ENCODE measurements at places on chromosomes 4 and X.

DNA sequence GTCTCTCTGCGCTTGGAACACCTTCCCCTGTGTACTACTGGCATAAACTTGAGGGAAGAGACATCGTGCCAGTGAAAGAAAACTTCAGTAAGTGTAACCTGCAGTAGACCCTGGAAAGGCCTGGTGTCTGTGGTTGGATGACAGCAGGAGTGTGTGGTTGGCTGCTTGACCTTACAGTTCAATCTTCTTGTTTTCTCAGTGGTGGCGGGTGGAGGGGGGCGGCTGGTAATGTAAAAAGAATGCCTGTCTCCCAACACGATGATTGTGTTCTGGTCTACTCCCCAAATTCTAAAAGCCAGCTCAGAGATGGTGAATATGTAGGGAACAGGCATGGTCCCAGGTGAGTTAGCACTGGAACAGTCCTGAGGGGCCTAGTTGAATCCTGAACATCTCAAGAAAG lies 18.6 kb downstream of the PSMD10 start:
- DNase-seq, result no peak

DNA sequence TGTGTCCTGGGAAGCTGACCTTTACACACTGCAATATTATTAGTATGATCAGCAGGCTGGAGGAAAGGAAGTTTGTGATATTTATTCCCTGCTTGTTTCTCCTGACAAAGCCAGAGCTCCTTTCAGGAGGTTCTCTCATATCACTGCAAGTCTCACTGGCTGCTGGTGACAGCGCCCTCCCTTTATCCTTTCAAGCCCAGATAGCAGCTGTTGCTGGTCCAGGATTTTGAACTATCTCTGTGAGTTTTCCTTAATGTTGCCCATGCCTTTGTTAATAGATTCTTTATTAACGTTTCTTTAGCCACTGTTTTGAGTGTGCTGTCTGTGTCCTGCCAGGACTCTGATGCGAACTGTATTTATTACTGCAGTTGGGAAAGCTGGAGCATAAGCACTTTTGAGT lies 518.7 kb downstream of the C4orf33 start:
- no peak for DNase-seq

DNA sequence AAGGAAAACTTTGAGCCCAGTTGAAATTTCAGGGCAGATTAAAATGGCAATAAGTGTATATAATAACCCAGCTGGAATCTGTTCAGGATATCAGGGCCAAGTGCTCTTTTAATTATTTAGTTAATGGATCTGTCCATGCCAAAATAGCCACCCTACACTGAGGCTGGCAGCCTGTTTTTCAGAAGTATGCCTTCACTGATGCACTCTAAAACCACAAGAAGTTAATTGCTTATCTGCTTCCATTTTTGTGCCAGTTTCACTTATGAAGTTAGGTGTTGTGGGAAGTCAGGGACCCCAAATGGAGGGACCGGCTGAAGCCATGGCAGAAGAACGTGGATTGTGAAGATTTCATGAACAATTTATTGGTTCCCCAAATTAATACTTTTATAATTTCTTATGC lies 960.3 kb downstream of the C4orf33 start:
- DNase-seq, result no peak

GRCh38 chr4:11507920-11508319 lies 79.2 kb upstream of the HS3ST1 start:
- DNase-seq, result no peak

DNA sequence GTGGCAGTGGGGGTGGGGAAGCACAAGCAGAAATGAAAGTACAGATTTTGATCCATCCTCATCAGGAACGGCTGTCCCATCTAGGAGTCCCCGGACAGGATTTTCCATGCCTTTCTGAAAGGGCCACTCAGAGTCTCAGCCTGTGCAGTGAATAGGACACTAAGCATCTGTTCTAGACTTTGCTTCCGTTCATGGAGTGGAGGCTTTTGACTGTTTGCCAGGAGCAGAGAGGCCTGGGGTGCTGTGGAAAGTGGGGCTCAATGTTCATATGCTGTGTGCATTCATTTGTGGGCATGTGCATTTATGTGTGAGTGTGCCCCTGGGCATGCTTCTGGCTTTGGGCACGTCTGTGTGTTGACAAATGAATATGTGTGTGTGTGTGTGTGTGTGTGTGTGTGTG lies 25.6 kb upstream of the MAMLD1 start:
- no peak for DNase-seq

DNA sequence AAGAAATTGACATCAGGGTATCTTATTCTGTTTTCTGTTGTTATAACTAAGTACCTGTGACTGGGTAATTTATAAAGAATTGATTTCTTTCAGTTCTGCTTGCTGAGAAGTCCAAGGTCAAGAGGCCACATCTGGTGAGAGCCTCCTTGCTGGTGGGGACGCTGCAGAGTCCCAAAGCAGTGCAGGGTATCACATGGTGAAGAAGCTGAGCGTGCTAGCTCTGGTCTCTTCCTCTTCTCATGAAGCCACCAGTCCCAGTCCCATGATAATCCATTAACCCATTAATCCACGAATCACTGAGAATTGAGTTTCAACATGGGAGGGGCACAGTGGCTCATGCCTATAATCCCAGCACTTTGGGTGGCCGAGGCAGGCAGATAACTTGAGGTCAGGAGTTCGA lies 18.0 kb downstream of the RBMX start:
- no peak for DNase-seq

GRCh38 chr4:186036976-186037581 lies 31.9 kb upstream of the TLR3 start:
- DNase-seq, result no peak

DNA sequence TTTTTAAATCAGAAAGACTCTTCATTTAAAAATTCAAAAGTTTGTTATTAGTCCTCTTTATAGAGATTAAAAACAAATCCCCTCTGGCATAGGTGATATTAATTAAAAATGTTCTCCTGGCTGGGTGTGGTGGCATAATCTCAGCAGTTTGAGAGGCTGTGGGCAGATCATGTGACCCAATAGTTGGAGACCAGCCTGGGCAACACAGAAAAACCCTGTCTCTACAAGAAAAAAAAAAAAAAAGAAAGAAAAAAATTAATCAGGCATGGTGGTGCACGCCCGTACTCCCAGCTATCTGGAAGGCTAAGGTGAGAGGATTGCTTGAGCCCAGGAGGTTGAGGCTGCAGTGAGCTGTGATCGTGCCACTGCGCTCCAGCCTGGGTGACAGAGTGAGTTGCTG lies 38.9 kb downstream of the RASGEF1B start:
- no peak for DNase-seq

DNA sequence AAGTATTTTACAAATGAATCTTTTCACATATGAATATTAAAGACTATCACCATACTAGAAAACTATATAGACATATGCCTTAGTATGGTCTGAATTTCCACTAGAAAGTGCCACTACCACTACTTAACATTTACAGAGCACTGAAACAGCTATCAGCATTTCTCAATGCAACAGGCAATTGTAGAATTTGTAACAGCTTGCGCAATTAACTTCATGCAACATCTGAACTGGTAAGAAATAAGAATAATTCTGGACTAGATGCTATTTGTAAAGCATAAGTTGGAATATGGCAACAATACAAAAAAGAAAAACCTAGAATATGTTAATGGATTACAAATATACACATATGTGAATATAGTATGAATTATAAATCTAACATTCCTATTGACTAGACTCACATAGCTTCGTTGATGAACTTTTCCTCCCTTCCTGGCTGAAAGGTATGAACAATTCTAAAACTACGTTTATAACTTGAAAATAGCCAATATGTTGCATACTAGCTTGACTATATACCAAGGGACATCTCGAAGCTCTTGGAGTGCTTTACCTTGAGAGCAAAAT lies 82.0 kb downstream of the ATP8A1 start:
- DNase-seq, result no peak

GRCh38 chrX:53239474-53239873 lies 14.5 kb upstream of the KDM5C start:
- DNase-seq, result no peak

GRCh38 chr4:91147067-91147466 lies 1019.9 kb downstream of the CCSER1 start:
- DNase-seq, result no peak

DNA sequence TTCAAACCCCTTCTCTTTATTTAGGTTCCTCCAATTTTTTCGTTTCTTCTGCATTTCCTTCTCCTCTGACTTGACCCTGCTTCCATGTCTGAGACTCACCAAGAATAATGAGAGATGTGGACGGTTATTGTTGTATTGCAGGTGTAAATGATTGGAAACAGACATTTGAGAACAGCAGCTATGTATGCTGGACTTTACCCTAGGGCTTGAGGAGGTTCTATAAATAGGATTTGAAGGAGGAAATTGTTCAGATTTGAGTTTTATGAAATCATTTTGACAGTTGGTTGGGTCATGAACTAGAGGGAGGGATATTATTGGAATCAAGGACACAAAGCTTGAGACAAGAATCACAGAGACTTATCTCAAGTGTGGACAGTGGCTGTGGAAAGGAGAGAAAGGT lies 614.6 kb upstream of the CPEB2 start:
- DNase-seq, result no peak

DNA sequence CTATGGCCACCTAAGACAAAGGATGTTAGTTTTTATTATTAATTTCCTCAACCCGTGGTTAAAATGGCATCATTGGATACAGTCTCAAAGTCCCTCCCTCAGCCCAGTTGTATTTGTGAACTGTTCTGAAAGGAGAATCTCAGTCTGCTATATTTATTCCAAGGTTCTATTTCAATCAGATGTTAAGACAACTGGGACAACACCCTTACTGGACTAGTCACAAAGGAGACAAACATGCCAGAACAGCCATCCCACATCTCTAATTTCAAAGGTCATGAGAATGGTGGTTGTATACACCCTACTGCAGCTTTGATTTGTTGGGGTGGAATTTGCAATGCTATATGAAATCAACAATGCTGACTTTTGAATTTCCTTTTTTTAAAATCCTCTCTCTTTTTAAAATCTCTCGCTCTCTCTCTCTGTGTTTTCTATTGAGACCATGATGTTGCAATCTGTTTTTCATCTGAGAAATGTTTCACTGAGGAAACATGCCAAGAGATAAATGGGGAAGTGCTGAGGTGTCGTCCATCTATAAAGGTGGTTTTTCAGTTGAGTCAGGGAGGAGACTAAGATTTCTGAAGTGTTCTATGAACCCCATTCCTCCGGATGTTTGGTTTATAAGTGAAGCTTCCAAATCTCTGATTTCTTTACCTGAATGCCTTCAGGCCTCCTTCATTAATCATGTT lies 201.5 kb upstream of the GATB start:
- no peak for DNase-seq

GRCh38 chr4:99624141-99624719 lies 33.4 kb downstream of the C4orf54 start:
- DNase-seq, result no peak

DNA sequence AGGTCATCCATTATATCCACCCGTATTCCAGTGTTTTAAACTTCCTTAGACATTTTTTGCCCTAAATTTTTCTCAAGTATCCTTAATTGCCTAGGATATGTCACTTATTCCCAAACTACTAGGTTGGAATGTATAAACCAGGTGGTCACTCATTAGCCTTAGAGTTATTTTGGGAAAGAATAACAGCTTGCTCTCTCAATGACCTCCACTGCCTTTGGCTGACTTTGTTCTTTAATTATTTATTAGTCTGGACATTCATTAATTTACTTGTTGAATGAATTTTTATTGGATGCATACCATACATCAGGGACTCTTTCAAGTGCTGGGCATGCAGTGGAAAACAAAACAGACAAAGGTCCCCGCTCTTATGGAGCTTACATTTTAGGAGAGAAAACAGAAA lies 609.3 kb upstream of the IGFBP7 start:
- DNase-seq, result no peak

DNA sequence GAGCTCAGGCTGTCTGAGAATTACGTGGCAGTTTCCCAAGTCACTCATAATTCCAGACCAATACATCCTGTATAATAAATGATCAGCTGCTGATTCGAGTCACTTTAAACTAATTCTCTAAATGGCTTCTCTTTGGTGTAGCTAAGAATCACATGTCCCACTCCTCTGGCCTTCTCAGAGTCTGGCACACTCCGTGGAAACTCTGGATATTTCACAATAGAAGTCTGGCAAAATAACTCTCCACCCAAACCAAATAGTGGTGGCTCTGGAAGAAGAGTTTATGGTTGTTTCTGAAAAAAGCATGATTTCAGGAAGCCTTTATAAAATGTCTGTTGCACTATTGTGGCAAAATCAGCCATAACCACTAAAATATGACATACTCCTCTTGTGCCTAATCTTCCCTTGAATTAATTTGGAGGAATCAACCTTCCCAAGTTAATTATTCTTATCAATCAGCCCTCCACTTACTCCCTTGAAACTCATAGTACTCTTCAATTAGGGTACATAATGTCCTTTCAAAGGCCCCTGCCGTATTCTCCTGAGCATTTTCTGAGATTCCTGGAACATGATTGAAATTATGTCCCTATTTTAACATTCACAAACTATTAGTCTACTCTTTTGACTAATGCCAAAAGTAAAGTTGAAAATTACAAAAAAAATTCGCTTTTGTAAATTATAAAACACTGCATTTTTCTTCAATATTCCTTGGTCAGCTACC lies 991.6 kb downstream of the FAT4 start:
- no peak for DNase-seq

- DNase-seq, result no peak
These were observed 48.8 kb upstream of the GRXCR1 start for GRCh38 chr4:42843694-42844093.

DNA sequence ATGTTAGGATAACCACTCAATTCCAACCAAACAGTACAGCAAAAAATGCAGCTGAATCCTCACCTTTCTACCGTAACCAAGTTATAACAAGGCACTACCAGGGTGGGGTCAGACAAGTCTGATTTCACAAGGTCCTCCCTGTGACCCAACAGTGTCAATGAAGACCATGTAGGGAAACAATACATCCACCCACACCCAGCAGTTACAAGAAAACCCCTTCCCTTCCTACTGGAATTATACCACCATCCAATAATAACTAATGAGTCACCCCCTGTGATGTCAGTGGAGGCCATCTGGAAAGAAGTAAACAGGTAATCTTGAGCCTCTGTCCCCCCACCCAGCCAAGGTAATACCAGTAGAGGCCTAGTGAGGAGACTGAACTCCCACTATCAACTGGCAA lies 117.6 kb downstream of the FGF16 start:
- DNase-seq, result no peak
